ENCODE measurements at places on chromosomes 7 and 10. TPM values are rescaled to one million over a fixed set of nuclear protein-coding genes. Genes with fewer than 3 reads are reported as not detected.

GRCh38 chr10:131187926-131188325 is 123.6 kb downstream of the TCERG1L start:
- DNase-seq = no peak

DNA sequence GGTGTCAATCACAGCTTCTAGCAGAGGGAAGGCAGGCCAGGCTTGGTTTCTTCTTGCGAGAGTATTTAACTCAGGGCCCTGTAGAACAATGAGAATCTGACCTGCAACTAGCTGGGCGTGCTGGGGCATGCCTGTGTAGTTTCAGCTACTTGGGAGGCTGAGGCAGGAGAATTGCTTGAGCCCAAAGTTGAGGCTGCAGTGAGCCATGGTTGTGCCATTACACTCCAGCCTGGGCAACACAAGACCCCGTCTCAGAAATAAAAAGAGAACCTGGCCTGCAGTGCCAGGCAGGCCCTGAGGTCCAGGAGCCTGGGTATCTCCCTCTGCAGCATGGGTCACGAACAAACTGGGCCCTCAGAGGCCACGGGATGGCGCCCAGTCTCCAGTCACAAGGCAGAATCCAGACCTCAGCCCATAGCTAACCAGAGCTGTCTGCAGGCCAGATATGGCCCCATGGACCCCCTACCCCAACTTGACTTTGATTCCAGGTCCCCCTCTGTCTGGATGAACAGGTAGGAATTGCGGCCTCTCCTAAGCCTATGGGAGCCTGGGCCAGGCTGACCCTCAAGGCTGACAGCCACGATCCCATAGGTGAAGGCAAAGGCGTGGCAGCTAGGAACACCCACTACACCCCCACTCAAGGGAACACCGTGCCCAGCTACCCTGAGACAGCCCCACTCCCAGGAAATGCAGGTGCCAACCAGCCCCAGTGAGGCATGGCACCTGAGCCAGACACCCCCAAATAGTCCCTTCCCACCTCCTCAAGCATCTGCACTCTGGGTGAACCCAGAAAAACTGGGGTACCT is 102.7 kb upstream of the TNRC18 start:
- no peak for DNase-seq

Gene IFIT2
- 10.4 TPM for polyA plus RNA-seq

- no peak for DNase-seq
These were observed 40.8 kb downstream of the ZNF467 start for GRCh38 chr7:149732611-149733010.

Gene MAGI2
- 35.4 TPM for polyA plus RNA-seq
